ENCODE measurements at places on chromosomes 12 and 14.

- DNase-seq, result no peak
Observed at GRCh38 chr12:11209113-11209512, 22.4 kb upstream of the TAS2R42 start.

GRCh38 chr14:54200726-54201125 is 196.1 kb upstream of the CDKN3 start:
- no peak for DNase-seq

DNA sequence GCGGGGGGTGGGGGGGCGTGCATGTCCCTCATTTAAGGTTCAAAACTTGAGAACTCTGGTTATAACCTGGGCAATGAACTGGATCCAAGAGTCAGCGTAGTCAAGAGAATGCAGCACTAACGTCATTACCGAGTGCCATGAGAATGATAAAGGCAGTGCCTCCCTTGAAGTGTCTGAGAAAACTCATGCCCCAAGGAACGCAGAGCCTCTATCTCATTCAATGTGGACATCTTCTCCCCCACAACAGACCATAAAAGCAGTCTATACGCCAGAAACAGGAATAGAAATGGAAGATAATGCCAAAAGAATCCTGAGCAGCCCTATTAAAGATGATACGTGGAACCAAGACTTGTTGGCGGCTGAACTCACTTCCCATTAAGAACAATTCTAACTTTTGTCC is 208.6 kb downstream of the MED13L start:
- DNase-seq, result no peak

GRCh38 chr14:68583548-68584280 is 209.2 kb downstream of the ZFP36L1 start:
- no peak for DNase-seq

DNA sequence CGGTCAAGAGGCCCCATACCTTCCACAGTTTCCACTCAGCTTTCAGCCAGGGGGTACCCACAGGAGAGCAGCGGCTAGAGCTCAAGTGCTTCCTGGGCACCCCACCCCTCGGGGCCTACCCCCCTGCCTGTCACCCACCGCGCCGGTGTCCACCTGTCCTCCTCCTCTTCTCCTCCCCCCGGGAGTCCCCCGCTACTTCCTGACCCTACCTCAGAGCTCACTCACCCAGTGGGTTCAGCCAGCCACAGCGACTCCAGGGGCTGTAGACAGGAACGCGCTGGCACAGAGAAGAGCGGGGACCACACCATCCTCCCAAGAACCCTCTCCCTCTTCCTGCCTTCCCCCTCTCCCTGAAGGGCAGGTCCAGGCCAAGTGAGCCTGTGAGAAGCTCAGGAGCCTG is 123.0 kb downstream of the ESRRB start:
- DNase-seq, result no peak

GRCh38 chr12:66235626-66236281 is 46.7 kb downstream of the IRAK3 start:
- no peak for DNase-seq

- DNase-seq, result no peak
Observed at GRCh38 chr12:49689785-49690184, 17.4 kb downstream of the FMNL3 start.

Data from activated CD4-positive, alpha-beta T cell treated with anti-CD3 and anti-CD28 coated beads, Interleukin-2, amount 50 U/mL, for 4 hours (primary cell).